Activated CD8-positive, alpha-beta T cell treated with anti-CD3 and anti-CD28 coated beads, Interleukin-2, amount 10 ng/mL, durations not matched to agents 7 days and 5 days (primary cell): ENCODE measurements at places on chromosomes 5 and 9. TPM values are rescaled to one million over a fixed set of nuclear protein-coding genes. Genes with fewer than 3 reads are reported as not detected.

DNA sequence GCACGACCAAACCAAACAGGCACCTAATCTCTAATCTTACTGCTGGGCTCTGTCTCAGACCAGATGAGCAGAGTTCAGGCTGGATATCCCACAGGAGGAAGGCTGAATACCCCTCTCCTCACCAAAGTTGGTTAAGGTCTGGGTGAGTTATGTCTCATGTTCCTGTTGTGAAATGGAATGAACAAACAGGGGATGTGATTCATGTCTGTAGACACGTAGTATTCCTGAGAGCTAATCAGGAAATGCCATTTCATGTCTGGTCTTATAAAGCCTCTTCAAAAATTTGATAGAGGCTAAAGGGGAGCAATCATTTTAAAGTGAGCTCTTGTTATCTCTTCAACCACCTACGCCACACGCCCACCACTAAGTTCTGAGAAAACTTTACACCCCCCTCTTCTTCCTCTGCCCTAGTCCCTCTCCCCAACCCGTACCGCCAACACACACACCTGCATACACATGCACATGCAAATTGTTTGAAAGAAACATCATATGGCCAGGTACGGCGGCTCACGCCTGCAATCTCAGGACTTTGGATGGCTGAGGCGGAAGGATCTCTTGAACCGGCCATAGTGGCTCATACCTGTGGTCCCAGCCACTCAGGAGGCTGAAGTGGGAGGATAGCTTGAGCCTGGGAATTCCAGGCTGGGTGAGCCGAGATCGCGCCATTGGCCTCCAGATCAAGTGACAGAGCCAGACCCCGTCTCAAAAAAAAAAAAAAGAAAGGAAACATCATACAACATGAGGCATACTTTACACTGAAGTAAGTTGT, 69.8 kb upstream of the RAI14 start:
- H3K27me3 ChIP-seq: no peaks in the 10 kb centered on the region
- no peak for DNase-seq
- no peaks in the 10 kb centered on the region for H3K4me1 ChIP-seq
- no peak overlapping the region for H3K27ac ChIP-seq
- no peak overlapping the region for H3K4me3 ChIP-seq
- H3K36me3 ChIP-seq: no peaks in the 10 kb centered on the region

The FOCAD gene
- total RNA-seq: 32.8 TPM

DNA sequence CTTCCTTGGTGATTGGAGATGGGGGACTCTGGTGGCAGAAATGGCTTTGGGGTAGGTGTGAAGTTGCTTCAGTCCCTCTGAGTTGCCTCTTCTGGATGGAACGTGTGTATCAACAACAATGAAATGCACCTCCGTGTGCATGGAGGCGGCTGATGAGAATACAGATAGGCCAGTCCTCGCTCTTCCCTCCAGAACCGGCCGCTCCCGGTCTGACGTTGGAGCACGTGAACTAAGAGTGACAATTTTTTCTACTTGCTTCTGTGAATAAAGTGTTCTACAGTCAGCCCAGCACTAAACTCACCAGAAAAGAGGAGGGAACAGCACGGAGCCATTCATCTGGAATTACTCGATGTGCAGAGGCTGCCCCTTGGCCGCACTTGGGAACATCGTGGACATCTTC, 90.7 kb downstream of the ANKRD33B start:
- H3K36me3 ChIP-seq: peaks cover 3% of the 10 kb centered on the region
- DNase-seq: no peak
- H3K27ac ChIP-seq: no peak overlapping the region
- no peaks in the 10 kb centered on the region for H3K4me1 ChIP-seq

DNA sequence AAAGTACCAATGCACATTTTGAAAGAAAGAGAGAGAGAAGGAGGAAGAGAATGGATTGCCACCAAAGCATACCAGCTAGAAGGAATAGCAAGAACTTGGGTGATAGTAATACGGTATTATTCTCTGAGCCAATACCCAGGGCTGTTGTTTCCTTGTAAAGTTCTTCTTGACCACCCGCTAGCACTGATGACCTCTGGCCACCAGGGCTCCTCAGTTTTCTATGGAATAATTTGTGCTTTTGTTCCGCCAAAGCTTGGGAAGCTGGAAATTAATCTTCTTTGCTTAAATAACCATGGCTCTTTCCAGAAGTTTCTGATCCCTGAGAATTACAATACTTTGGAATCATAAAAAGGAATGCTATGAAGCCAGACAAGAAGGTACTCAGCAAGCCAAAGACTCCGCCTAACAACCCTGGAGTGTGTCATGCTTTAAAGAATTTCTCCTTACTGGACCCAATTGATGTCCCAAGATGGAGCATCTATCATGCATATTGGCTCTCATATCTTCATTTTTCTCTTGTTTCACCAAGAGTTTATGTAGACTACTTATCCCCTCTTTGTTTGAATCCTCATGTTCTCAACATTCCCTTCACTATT, 29.8 kb downstream of the OR2K2 start:
- no peaks in the 10 kb centered on the region for H3K4me1 ChIP-seq
- H3K4me3 ChIP-seq: no peak overlapping the region
- no peak for DNase-seq
- H3K36me3 ChIP-seq: no peaks in the 10 kb centered on the region
- H3K27me3 ChIP-seq: peaks cover 4% of the 10 kb centered on the region

The PANK3 gene
- total RNA-seq: 57.4 TPM

GRCh38 chr9:135509458-135509857, 9.0 kb downstream of the MRPS2 start:
- H3K27me3 ChIP-seq: peaks cover 14% of the 10 kb centered on the region
- no peak for DNase-seq
- peaks cover 4% of the 10 kb centered on the region for H3K36me3 ChIP-seq
